ENCODE measurements at places on chromosomes 2 and 18.
A peak's percentile ranks its signal among the peaks of the same experiment; 100 is the strongest.

- no peak for DNase-seq
Measured at GRCh38 chr2:64807417-64807816, 153.7 kb upstream of the SERTAD2 start.

DNA sequence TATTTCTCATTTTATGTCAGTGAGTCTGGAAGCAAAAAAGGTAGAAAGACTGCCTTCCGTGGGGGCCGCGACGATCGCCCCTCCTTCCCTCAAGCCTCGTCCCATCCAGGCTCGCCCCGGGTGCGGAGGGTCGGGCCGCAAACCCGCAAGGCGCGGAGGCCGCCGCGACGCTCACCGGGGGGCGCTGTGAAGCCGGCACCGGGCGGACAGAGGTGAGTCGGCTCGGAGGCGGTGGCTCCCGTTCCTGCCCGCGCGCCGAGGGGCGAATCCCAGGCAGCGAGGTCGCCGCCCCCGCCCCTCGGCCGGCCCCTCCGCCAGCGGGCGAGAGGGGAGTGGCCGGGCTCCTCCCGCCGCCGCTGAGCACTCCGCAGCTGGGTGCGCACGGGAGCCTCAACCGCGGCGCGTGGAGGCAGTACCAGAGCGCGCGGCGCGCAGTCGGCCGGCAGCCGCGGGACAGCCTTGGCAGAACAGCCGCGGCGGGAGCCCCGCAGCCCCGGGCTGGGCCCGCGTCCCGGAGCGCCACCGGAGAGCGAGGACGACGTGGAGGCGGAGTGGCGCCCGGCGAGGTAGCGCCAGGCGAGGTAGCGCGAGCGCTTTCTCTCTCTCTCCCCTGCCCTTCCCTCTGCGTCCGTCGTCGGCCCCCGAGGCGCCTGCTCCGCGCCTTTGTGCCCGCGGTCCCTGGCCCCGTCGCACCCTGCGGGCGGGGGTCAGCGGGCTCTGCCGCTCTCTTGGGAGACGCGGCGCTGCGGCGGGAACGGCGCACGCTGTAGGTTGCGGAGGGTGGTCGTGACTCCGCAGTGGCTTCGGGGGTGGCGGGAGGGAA lies at the start of gene MYO1B:
Gene MYO1B, plus strand, starts transcription at position 359 of the 823 bp plus-strand sequence. CDS start 31,492 bp downstream, outside the sequence.
- DNase-seq: peak; percentile 65

- DNase-seq: no peak
Measured at GRCh38 chr2:64910972-64911433, 78.2 kb upstream of the SLC1A4 start.

- no peak for DNase-seq
Measured at GRCh38 chr18:43772907-43773306, 495.6 kb upstream of the SYT4 start.

- DNase-seq: no peak
Measured at GRCh38 chr2:65730186-65730585, 297.8 kb upstream of the SPRED2 start.

GRCh38 chr2:128488434-128488833 lies 169.8 kb upstream of the HS6ST1 start:
- no peak for DNase-seq

GRCh38 chr2:165697748-165698443 lies 96.2 kb downstream of the GALNT3 start:
- DNase-seq: no peak

DNA sequence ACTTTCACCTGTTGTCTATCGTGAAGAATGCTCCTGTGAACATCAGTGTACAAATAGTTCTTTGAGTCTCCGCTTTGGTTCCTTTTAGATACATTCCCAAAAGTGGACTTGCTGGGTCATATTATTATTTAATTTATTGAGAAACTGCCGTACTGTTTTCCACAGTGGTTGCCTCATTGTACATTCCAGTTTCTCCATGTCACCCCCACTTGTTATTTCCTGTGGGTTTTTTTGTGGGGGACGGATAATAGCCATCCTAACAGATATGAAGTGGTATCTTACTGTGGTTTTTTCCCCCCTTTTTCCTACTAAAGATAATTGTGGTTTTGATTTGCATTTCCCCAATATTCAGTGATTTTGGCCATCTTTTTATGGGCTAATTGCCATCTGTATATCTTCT lies 53.8 kb downstream of the SMCHD1 start:
- no peak for DNase-seq

- DNase-seq: no peak
Measured at GRCh38 chr2:104856086-104856972, 2.4 kb downstream of the POU3F3 start.

DNA sequence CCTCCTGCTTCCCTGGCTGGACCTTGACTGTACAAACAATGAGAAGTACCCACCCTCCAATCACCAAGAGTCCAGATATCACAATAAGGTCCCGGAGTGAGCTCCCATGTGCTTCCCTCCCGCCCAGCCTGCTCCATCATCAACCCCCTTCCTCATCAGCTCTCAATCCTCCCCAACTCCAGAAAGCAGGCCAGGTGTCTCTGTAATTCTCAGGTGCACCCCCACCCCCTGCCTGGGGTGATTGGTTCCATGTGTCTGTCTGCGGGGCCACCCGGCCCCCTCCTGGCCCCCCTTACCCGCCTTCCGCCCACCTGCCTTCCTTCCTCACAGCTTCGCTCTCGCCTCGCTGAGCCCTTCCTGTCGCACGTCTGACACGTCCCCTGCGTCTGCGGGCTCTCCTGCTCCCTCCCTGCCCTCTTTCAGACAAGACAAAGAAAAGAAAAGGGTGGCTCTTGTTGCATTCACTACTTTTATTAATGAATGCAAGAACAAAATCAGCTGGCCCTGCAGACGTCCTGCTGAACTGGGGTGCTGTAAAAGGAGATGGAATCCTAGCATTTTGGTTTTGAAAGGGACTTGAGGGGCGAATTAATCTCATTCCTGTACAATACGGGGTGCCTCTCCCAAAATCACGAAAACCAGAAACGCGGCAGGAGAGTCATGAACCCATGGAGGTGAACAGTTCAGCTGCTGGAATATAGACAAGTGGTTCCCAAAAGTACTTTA lies 26.5 kb upstream of the IGFBP2 start:
- no peak for DNase-seq

DNA sequence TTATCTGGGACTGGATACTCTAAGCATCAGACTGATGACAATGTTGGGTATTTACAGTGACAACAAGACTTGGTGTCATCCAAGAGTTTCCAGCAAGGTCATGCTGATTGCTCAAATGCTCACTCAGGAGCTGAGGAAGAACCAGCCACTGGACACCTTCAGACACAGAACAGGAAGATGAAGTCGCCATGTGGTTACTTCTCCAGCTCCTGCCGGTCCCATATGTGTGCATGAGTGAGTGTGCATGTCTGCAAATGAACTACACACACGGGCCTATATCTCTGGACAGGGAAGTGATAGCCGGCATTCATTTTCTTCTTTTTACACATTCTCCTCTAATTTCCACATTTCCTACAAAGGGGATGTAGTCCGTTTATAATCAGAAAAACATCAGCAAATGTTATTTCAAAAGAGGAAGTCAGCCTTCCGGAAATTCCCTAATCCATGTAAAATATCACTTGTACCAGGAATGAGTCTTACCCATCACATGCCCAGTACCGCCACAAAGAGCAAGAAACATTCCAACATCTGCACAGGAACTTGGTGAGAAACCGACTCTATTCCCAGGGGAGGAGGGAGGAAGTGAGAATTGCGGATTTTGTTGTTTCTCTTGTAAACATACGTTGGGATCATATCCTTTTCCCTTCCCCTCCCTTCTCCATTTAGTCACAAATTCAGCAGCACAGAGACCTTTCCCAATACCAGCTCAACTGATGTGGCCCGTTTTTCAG lies 10.8 kb downstream of the RFX8 start:
- no peak for DNase-seq

- DNase-seq: no peak
Measured at GRCh38 chr2:60535685-60536312, 17.7 kb downstream of the BCL11A start.

GRCh38 chr2:174771631-174772471 lies 7.6 kb upstream of the CHRNA1 start:
- peak; percentile 46 for DNase-seq

DNA sequence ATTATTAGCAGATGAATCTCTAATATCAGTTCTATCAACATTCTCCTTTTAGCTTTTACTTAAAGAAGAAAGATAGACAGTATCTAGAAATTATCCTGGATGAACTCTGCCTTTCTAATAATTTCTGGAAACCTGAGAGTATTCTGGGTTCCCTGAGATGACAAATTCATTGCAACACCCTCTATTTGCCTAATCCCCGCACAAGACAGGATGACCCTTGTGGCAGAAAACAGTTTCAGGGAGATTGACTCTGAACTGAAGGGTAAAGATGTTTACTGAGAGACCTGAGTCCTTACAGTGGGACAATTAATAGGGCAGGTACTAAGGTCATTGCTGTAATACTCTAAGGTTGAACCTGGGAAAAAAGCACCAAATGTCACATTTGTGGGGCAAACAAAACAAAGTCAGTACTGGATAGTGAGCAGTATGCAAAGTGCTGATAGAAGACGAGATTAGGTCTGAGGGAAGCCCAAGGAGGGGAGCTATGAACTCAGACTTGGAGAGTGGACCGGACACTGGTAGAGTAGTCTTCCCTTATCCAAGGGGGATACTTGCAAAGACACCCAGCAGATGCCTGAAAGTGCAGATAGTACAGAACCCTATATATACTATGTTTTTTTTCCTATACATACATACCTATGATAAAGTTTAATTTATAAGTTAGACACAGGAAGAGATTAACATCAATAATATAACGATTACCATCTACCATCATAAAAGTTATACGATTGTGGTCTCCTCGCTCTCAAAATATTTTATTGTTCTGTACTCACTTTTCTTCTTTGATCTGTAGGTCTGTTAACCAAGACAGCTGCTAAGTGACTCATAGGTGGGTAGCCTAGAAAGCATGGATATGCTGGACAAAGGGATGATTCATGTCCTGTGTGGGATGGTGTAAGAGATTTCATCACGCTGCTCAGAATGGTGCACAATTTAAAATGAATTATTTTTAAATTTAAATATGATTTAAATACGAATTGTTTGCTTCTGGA lies 148.3 kb upstream of the KLHL14 start:
- DNase-seq: no peak

- no peak for DNase-seq
Measured at GRCh38 chr2:44560352-44560751, 198.6 kb downstream of the CAMKMT start.

DNA sequence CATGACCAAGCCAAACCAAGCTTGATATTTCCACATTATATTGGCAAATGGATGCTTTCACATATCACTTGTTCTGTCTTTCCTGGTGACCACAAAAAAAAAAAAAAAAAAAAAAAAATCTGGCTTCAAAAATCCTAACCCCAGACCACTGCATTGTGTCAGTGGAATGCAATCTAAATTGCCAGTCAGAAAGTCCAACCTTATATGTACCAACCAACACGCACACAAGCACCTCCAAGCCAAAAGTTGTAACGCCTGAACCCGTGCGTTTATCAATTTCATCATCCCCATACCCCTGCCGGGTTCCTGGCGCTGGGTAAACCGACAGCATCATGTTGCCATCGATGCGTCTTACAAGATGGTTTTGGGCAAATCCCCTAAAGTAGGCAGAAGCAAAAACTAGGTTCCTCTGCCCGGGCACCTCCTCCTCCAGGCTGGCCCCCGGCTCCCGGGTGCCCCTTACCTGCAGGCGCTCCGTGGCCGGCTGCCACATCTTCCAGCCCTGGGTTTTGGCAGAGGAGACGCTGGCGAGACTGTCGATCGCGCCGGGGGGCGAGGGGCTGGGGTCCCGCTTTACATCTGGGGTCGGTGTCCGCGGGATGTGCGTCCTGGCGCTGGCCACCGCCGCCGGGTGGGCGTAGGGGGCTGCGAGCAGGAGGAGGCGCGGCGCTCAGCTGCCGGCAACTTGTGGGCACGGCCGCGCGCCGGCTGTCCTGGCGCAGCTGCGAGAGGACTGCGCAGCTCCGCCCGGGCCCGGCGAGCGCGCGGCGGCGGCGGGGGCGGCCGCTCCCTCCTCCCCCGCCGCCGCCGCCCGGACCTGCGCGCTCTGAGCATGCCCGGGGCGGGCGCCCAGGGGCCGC lies at the start of gene PID1:
Gene PID1, minus strand, starts transcription at position 737 of the 860 bp plus-strand sequence. Its CDS starts 244 bp downstream, at position 493.
- DNase-seq: peak; percentile 14

DNA sequence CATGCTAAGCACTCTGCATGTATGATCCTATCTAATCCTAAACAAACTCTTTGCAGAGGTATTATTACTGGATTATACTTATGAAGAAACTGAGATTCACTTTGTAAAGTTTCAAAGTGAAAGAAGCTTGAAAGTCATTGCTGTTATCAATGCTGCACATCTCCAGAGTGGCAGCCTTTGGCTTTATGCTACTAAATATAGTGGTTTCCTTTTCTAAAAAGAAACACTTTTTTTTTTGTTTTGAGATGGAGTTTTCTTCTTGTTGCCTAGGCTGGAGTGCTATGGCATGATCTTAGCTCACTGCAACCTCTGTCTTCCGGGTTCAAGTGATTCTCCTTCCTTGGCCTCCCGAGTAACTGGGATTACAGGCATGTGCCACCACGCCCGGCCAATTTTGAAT lies 114.9 kb upstream of the RAB27B start:
- DNase-seq: no peak

DNA sequence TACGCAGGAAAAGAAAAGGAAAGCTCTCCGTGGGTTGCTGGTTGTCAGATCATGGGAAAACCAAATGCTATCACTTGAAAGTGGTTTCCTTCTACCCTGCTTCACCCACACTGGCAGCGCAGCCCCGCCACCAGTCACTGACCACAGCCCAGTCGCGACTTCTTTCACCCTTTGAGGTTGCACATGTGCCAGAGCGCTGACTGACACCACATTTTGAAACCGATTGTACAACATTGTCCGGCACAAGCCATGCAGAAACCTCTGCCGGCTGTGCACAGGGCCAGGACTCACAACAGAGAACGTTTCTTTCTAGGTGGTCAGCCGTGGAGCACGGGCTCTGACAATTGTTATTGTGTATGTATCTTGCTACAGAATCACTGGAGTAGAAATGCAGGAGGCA lies 827.2 kb upstream of the POU3F3 start:
- DNase-seq: no peak

DNA sequence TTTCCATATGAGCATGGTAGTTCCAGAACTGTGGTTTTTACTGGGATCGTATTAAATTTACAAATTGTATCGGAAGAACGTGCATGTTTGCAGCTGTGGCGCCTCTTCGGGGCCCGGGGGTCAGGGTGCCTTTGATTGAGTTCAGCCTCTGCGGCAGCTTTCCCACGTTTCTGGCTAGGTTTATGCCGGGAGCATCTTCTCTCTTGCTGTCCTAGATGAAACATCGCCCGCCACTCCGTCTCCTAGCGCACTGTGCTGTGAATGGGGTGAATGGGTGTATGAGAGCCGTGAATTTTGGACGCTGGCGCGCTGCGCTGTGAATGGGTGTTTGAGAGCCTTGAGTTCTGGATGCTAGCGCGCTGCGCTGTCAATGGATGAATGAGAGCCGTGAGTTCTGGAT lies 12.3 kb downstream of the PDCD1 start:
- no peak for DNase-seq

GRCh38 chr2:145777914-145778313 lies 1258.0 kb upstream of the ZEB2 start:
- no peak for DNase-seq
